Upper lobe of right lung (tissue), 1 donor: ENCODE measurements at places on chromosomes 13 and 19.

DNA sequence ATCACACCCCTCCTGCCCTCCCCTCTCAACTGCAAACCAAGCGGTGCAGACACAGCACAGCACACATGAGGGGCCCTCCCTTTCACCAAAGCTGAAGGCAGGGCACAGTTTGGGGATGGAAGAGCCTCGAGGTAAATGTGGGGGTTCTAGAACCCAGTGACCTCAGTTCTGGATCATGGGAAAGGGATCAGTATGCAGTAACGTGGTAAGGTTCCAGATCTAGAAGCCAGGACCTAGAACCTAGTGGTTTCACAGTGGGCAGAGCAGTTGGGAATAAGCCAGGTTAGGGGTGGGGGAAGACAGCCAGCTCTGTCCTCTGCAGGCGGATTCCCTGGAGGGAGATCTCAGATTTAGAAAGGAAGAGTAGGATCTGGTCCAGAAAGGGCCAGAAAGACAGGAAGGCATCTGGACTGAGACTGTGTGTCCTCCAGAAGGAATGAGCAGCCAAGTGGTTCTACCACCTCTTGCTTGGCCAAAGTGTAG, 3.1 kb downstream of the FTL start:
- no peak for DNase-seq

DNA sequence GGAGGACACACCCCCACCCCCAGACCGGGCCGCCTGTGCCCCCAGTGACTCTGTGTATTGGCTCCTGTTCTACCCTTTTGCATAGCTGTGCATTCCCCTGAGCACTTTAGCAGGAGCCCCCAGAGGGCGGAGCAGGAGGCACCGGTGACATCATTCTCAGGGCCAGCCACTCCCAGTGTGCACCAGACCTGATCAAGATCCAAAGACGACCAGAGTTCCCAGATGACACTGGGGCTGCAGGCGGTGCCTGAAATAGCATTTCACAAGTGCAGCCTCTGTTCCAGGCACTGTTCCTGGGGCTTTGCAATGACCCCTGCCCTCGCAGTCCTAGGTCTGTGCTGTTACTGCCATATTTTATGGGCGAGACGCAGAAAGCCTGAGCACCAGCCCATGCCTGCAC, 14.5 kb upstream of the PTPRS start:
- no peak for DNase-seq

DNA sequence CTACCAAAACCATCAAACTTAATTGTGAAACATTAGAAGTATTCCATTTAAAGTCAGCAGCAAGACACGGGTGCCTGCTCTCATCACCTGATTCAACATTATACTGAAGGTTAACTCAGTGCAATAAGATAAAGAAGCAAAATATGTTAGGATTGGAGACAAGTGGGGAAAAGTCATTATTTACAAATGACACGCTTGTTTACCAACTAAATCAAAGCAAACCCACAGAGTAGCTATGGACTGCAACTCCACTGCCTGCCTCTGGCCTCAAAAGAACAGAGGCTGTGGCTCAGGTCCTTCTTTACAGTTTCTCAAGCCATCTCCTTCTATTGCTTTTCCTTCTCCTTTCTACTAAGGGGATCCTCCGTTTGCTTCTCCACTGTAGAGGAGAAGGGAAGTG, 21.0 kb upstream of the ATP12A start:
- DNase-seq, result no peak

DNA sequence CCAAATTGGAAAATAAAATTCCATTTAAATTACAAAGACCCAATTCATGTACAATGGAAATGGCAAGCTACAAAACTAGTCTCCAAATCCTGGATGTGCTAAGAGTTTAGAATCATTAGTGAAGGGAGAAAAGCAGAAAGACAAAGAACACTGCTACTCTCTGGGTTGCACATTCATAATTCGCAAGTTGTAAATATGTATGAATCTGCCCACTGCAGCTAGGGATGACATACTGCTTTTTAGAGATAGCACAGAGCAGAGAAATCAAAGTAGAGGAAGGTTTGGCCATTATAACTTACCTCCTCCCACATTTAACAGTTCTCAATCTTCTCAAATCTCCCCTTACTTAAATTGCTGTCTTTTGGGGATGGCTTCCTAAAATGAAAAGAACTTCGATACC, 231.1 kb downstream of the ENOX1 start:
- DNase-seq, result no peak

DNA sequence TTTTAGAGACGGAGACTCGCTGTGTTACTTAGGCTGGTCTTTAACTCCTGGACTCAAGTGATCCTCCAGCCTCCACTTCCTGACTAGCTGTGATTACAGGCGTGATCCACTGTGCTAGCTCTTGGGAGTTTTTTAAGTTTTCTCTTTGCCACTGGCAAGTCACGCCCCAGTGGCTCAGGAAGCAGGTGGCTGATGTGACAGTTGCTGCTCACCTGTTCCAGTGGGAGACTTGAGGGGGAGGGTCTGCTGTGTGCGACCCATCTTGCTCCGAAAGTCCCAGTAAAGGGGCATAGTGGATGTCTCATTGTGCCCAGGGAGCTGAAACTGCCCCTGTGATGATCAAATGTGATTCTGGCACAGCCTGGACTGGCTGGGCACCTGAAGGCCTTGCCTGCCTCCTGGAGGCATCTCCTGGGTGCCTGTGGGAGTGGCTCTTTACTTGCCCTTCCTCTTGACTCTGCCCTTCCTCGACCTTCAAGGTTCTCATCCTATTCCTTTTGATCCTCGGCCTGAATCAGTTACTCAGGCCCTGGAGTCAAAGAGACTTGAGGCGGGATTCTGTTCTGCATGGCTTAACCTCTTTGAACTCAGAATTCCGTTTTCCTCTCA, 7.8 kb downstream of the SMARCA4 start:
- no peak for DNase-seq

GRCh38 chr13:27728271-27728670, 64.0 kb upstream of the GSX1 start:
- no peak for DNase-seq

- no peak for DNase-seq
These were observed 1.6 kb downstream of the ZNF431 start for GRCh38 chr19:21143428-21143827.

DNA sequence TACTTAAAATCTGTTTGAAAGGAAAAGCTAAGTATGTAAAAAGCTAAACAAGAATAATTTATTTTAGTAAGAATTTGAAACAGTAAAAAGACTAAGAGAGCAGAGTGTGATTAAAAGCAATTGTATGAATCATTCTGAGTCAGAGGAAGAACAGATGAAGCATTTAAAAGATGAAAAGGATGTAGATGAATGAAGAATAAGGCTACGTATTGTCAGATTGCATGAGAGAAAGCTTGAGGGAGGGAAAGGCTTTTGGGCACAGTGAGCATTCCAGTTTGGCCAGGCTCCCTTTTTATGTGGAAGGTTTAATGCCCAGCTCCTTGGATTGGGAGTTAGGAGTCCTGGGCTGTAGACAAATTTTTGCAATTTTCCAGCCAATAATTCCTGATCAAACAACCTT, 117.7 kb downstream of the FREM2 start:
- no peak for DNase-seq

GRCh38 chr19:45177817-45178261, at the start of gene TRAPPC6A:
Gene TRAPPC6A, minus strand, starts transcription at chr19:45178237. Its CDS starts 19 bp downstream, at chr19:45178218.
- no peak for DNase-seq

GRCh38 chr19:13051557-13052165, 51.0 kb downstream of the LYL1 start:
- peak; percentile 93 for DNase-seq

DNA sequence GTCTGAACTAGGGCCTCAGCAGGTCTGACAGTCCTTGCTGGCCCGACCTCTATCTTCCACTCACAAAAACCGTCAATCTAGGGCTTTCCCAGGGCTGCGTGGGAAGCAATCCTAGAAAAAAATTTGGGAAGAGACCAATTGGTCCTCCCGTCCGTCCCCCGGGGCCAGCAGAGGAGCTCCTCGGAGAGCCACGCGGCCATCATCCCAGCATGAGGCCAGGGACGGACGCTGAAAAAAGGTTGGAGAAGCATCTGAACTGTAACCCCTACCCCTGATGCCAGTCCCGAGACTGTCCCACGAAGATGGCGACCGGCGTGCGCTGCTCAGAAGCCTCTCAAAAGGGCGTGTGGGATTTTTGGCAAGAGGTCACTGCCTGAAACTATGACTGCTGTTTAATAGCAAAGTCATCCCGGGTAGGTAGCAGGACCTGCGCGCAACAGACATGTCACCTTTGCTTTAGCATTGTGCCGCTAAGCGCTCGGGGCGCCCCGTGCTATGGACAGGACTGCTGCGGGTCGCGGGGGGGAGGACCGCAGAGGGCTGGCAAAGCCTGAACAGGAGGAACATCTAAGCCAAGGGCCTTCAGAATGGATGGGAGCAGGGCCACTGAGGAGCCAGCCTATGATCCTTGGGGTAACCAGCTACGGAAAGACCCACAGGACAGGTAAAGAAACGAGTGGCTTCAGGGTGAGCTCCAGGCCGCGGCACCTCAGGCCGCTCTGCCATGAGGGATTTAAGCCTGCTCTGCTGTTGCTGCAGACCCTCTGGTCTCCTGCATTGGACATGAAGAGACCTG, 10.6 kb downstream of the AKAP8 start:
- DNase-seq, result no peak

DNA sequence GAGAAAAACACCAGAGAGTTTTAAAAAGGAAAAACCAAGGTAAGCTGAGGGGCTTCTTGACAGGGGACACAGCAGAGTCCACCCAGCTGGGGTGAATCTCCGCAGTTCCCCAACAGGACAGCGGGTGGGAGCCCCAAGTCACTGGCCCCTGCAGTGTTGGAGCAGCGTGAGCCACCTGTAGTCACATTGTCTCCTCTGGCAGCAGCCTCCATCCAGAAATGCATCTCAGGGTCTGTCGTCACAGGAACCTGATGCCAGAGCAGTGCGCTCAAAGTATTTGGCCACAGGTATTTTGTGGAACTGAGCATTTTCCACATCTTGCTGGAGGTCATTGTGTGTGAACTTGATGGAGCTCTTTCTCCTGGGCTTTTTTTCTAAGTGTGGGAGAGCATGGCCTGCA, 24.7 kb downstream of the CHAMP1 start:
- DNase-seq, result no peak

GRCh38 chr19:10580979-10581631, 6.0 kb downstream of the AP1M2 start:
- peak; percentile 91 for DNase-seq

DNA sequence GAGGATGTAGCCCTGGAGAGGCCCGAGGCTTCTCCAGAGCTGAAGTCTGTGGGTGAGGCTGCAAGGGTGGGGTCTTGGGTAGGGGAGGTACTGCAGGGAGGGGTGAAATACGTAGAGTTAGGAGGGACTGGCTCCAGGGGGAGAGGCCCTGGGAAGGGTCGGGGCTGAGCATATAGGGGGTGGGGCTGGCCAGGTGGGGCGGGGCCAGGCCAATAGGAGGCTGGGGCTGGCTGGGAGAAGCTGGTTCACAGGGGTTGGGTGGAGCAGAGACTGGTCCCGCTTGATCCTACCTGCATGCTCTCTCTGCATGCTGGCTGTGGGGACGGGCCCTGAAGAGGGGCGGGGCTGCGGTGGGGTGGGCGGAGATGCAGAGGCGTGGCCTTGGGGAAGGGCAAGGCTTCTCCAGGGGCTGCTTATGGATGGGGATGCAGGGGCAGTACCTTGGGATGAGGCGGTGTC, 51.9 kb downstream of the CELF5 start:
- DNase-seq, result peak; percentile 71

DNA sequence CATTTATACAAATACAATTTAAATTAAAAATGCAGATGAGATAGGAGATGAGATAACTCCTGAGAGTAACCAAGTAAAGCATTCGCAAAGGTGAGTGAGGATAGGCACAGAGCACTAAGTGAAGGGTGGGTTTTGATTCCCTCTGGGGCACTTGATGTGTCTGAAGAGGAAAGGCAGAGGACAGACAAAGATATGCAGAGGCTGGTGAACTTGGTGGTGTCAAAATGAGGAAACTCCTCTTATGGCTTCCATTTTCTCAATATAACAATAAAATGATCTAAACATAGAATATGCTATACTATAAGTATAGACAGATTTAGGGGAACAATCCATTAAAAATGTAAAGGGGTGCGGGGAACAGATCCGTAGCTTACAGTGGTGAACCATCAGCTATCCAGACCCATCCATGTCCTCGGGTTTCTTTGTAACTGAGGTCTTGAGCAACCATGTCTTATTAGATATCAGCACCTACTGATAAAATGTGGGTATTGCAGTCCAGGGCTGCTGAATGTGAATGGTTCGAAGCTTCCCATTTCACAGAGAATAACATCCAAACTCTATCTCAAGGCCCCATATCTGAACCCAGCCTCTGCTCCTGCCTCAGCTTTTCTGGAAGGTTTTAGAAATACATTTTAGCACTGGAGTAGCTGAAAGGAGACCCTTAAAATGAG, 73.9 kb upstream of the SLC10A2 start:
- DNase-seq, result no peak

- no peak for DNase-seq
These were observed 1.3 kb downstream of the ISOC2 start for GRCh38 chr19:55459950-55460657.

GRCh38 chr13:36432106-36432544, at the start of gene CCNA1:
Gene CCNA1, plus strand, starts transcription at chr13:36432495. Its CDS starts 562 bp downstream, at chr13:36433057.
- DNase-seq, result peak; percentile 71

- no peak for DNase-seq
These were observed 11.5 kb downstream of the OR7C2 start for GRCh38 chr19:14952767-14953166.

DNA sequence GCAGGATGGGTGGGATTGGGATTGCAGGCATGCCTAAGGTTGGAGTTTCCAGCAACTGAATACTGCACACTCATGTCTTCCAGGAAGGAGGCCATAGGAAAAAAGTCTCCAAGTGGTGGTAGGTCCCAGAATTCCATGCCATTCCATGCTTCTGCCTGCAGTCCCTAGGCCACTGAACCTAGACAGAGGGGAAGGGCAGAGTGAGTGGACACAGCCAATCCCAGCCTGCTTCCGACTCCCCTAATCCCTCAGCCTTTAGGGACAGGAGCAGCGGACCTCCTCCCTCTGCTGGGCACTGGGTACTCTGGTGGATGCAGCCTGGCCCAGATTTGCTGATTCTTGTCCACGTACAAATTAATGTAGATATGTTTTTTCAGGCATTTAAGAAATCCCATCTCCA, 17.0 kb downstream of the VSTM2B start:
- no peak for DNase-seq

GRCh38 chr19:47110521-47111005, 3.0 kb downstream of the ZC3H4 start:
- no peak for DNase-seq

DNA sequence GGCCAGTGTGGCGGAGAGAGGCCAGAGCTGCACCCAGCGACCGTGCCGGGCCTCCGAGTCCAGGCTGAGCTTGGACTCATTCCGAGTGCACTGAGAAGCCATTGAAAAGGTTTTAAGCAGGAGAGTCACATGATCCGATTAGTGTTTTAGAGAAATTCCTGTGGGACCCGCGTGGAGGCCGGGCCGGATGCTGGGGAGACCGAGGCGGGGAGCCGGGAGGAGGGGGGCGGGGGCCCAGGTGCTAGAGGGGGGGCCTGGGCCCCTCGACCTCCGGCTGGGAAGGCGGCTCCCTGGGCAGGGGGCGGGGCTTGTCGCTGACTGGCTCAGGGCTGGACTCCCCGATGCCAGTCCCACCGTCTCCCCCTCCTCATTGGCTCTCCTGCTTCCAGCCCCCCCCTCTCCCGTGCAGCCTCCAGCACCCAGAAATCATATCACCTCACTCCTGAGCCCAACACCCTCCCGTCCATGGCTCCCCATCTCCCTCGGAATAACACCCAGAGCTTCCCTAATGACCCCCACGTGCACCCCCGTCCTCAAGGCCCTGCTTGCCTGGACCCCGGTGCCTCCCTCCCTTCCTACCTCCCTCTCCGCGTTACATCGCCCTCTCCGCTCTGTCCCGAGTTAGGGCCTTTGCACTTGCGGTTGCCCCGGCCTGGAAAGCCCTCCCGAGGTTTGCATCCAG, 5.2 kb upstream of the ZNF579 start:
- peak; percentile 93 for DNase-seq
